ENCODE measurements at places on chromosomes 6 and 20.
A peak's percentile ranks its signal among the peaks of the same experiment; 100 is the strongest.

- no peaks in the 10 kb centered on the region for H3K27me3 ChIP-seq
- H3K36me3 ChIP-seq = no peaks in the 10 kb centered on the region
- H3K4me3 ChIP-seq = no peak overlapping the region
- DNase-seq = no peak
Measured at GRCh38 chr6:9634776-9635175, 780.1 kb downstream of the TFAP2A start.

DNA sequence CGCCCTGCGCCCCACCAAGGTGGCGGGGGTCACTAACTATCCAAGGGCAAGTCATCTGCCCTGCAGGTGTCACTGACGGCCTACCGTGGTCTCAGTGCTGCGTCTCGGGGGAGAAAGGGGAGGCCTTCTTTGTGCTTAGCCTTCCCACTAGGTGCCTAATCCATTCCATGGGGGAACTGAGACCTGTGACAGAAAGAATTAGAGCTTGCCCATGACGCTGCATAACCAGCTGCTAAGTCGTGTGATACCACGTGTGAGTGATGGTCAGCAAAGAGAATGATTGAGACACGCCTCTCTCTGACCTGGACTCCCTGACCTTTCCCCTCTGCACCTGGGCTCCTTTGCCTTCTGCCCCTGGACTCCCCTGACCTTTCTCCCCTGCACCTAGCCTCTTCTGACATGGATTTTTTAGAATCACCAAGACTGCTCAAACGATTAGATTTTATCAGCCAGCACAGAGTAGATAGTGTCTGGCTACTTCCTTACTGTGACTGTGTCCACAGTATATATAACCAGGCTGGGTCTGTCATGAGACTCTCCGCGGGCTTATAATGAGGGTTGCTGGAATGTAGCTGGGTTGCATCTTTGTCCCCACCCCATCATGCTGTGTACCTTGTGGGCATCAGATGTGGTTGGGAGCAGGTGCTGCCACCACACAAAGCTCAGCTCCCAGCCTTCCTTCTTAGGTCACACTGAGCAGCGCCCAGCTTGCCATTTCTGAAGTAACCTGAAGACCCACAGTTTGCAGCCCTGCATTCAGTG is 140.6 kb downstream of the TMEM242 start:
- H3K4me1 ChIP-seq = peaks cover 7% of the 10 kb centered on the region
- H3K4me3 ChIP-seq = no peak overlapping the region
- DNase-seq = no peak
- H3K36me3 ChIP-seq = peaks cover 6% of the 10 kb centered on the region
- H3K27me3 ChIP-seq = no peaks in the 10 kb centered on the region

- no peaks in the 10 kb centered on the region for H3K27me3 ChIP-seq
- no peak overlapping the region for H3K27ac ChIP-seq
- H3K36me3 ChIP-seq = no peaks in the 10 kb centered on the region
- no peak overlapping the region for H3K4me3 ChIP-seq
Measured at GRCh38 chr6:111204881-111205280, 117.6 kb downstream of the SLC16A10 start.

- H3K36me3 ChIP-seq = no peaks in the 10 kb centered on the region
- DNase-seq = no peak
- no peak overlapping the region for H3K4me3 ChIP-seq
Measured at GRCh38 chr6:100901582-100901981, 20.5 kb upstream of the ASCC3 start.

DNA sequence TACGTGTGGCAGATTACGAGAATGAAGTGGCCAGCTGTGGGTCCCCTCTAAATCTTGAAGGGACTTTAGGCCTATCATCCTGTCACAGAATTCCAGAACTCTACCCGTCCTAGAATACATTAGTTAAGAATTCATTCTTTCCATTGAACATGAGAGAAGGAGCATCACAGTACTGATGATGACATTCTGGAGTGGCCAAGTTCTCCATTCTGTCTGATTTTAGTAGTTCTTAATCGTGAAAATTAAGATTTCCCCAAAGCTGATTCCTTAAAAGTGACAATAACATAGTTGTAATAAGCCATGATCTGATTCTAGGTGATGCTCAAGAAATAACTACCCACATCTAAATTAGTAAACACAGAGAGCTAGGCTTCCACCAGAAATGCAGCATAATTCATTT is 35.0 kb upstream of the RIN2 start:
- H3K4me3 ChIP-seq = no peak overlapping the region
- H3K27me3 ChIP-seq = no peaks in the 10 kb centered on the region
- H3K4me1 ChIP-seq = no peaks in the 10 kb centered on the region
- DNase-seq = no peak
- H3K36me3 ChIP-seq = no peaks in the 10 kb centered on the region
- no peak overlapping the region for H3K27ac ChIP-seq

GRCh38 chr20:12748359-12748994 is 260.3 kb upstream of the SPTLC3 start:
- H3K4me1 ChIP-seq = no peaks in the 10 kb centered on the region
- no peak overlapping the region for H3K4me3 ChIP-seq
- no peaks in the 10 kb centered on the region for H3K36me3 ChIP-seq

GRCh38 chr6:4055420-4056041 is 23.4 kb downstream of the FAM217A start:
- H3K4me1 ChIP-seq = peaks cover 33% of the 10 kb centered on the region
- H3K27ac ChIP-seq = peak overlapping the region; percentile 51
- H3K36me3 ChIP-seq = peaks cover 26% of the 10 kb centered on the region
- no peaks in the 10 kb centered on the region for H3K27me3 ChIP-seq

GRCh38 chr20:15610787-15611186 is 962.5 kb downstream of the KIF16B start:
- no peaks in the 10 kb centered on the region for H3K27me3 ChIP-seq
- H3K4me3 ChIP-seq = no peak overlapping the region
- no peaks in the 10 kb centered on the region for H3K4me1 ChIP-seq
- no peak overlapping the region for H3K27ac ChIP-seq

DNA sequence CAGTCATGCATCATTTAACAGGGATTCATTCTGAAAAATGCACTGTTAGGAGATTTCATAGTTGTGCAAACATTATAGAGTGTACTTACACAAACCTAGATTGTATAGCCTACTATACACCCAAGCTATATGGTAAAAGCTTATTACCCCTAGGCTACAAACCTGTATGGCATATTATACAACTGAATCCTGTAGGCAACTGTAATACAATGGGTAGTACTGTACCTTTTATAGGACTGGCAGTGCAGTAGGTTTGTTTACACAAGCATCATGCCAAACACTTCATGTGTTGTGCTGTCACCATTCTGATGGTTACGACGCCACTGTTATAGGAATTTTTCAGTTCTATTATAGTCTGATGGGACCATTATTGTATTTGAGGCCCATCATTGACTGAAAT is 39.3 kb upstream of the KHDC1 start:
- no peak overlapping the region for H3K27ac ChIP-seq
- H3K27me3 ChIP-seq = peaks cover 11% of the 10 kb centered on the region
- peaks cover 11% of the 10 kb centered on the region for H3K36me3 ChIP-seq
- no peak for DNase-seq
